ENCODE measurements at places on chromosomes 1 and 21.

- DNase-seq = no peak
Observed at GRCh38 chr21:35202431-35202830, 153.3 kb upstream of the RUNX1 start.

- DNase-seq = no peak
Observed at GRCh38 chr1:3814065-3814464, 17.8 kb upstream of the LRRC47 start.

DNA sequence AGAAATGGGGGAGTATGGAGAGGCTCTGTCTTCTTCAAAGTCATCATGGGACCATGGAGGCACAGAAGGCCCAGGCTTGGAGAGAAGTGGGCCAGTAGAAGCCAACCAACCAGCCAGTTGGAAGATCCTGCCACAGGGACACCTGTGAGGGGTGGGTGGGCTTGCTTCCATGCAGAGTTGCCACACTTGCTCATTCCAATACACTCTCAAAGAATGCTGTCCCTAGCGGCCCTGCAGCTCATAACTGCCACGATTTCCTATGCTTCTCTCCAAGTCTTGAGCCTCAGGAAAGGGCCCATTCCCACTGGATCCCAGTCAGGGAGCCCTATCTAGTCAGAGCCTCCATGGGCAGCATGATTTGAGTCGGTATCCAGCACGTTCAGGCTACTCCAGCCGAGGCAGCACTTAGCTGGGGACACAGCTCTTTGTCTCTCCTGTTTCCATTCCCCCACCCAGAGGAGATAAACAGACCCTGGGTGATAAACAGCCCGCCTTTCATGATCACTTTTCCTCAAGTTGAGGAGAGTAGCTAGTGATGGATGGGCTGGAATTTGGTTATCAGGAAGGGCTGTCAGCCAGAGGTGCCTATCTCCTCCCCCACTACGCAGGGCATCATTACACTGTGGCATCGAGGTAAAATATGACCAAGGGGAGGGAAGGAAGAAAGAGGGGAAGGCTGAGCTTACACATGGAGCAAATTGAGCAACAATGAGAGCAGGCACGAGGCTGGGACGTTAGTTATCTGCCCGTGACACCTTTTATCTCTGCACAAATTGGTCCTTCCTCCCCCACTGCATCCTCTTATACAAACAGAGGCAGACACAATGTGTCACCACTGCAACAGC lies 64.6 kb downstream of the ERI3 start:
- no peak for DNase-seq

- no peak for DNase-seq
Observed at GRCh38 chr1:219507437-219507836, 105.5 kb downstream of the ZC3H11B start.

DNA sequence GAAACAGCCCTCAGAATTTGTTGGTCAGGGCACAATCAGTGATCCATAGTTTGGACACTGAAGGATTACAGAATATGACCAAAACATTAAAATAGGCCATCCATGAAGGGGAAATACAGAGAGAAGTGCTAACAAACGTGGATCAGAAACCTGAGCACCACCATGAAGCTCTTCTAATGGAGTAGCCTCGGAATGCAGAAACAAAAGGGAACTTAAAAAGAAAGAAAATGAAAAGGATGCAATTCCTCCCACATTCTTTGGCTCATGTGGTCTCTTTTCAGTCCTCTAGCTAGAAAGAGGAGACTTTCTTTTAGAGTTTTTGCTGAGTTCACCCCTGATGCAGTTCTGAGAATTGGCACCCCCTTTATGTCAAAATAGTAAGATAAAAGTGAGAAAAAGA lies 989.8 kb upstream of the B3GALT2 start:
- DNase-seq = no peak

DNA sequence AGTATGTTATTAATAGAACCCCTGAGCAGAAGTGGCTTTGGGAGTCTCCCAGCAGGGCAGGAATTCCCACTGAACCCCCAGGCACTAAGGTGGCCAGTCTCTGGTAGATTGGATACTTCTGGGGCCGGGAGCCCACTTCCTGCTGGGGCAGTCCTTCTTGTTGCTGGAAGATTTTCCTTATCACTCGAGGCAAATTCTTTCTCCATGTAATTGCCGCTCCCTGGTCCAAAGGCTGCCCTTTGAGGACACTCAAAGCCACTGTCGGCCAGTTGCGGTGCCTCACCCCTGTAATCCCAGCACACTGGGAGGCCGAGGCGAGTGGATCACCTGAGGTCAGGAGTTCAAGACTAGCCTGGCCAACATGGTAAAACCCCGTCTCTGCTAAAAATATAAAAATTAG lies 22.6 kb upstream of the TNFRSF1B start:
- DNase-seq = no peak
